ENCODE measurements at places on chromosomes 6 and 20.

DNA sequence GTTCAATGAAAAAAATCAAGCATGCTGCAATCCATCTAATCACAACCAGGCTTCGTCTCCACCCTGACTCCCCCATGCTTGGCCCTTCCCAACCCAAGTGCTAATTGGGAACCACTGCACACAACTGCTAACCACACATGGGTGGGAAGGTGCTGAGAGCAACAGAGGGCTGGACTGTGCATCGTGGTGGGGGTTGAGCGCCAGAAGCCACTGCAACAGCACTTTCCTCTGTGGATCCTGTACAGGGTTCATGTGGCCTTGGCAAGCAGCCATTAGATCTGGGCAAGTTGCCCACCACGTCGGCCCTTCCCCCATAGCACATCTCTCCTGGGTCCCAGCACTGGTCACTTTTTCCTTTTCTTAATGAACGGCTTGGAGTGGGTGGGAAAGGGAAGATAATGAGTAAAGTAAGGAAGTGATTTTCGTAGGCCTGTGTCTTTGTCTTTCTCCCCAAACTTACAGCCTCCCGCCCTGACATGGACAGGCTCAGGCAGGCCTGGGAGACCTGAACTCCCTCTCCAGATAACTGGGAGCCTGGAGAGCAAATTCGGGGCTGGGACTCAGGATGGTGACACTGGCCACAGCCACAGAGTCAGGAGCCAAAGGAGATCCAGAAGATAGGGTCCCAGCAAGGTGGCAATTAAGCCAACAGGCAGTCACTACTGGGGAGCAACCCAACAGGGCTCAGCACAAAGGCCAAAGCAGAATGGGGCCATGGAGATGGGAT, 34.4 kb upstream of the MRPS10 start:
- no peak for DNase-seq

GRCh38 chr6:3355011-3355357, 96.2 kb downstream of the PSMG4 start:
- DNase-seq: no peak

DNA sequence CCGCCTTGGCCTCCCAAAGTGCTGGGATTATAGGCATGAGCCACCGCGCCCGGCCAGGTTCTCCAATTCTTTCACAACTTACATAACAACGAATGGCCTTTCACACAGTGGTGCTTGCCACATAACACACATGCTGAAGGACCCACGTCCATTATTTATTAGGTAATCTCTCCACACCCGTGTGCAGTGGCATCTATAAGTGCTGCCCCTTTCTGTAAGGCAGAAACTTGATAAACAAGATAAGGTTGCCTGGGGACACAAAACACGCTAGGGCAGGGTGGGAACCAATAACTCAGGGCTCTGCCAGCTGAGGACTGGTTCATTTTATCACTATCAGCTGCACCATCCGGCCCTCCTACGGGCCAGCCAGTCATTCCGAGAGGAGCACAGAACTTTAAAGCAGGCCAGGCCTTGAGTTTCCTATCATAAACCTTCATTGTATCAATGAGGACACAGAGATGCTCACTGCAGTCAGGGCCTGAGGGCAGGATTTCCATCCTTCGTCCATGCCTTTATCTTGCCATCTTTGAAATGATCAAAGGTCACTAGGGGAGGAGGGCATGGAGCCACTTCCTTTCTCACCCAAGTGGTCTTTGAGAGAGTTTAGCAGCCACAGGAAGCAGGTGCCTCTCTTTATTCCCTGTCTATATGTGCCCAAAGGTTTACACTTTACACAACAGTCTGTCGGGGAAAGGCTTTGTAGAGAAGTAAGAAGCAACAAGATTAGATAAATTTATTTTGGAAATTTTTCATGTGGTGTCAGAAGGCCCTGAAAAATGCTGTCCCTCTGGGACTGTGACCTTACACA, 37.6 kb downstream of the GPLD1 start:
- no peak for DNase-seq

GRCh38 chr6:43774776-43775534, 4.9 kb downstream of the VEGFA start:
- peak; percentile 30 for DNase-seq

- no peak for DNase-seq
Measured at GRCh38 chr6:17703256-17703694, 3.5 kb downstream of the NUP153 start.

DNA sequence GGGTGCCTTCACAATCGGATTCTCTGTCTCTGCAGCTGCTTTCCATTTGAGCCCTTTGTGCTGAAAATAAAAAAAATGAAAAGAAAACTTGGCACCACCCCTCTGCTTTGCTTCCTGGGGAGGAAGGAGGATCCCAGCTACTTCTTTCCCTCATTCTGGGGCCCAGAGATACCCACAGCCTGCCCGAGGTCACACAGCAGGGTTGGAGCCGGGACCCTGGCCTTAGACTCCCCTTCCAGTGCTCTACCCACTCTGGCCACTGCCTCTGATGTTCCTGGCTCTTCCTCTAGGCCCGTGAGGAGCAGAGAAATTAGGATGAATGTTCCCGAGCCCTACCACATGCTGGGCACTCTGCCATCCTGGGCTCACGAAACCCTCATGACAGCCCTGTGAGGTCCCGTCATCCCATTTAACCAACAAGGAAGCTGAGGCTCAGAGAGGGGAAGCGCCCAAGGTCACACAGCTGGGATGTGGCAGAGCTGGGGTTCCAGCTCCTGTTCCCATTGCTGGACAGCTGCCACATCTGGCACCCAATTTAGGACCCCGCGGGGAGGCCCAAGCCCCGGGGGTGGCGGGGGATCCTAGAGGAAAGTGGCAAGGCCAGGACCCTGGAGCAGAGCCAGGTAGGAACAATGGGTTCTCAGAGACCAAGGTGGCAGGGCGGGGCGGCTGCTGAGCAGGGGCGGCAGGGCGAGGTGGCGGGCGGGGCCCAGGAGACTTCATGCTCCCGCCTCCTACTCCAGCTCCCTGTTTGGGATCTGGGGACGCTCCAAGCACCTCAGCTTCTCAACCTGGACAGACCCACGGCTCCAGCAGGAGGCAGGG, 76.6 kb downstream of the CEBPB start:
- DNase-seq: no peak

GRCh38 chr20:25389401-25389857, 1.2 kb downstream of the ABHD12 start:
- peak; percentile 12 for DNase-seq

GRCh38 chr6:132934496-132934895, 120.1 kb downstream of the RPS12 start:
- no peak for DNase-seq

- no peak for DNase-seq
Measured at GRCh38 chr6:68649669-68650068, 14.6 kb downstream of the ADGRB3 start.

GRCh38 chr20:60026010-60026409, 67.8 kb downstream of the CDH26 start:
- no peak for DNase-seq

- DNase-seq: no peak
Measured at GRCh38 chr6:170037541-170038250, 253.2 kb downstream of the DLL1 start.

- no peak for DNase-seq
Measured at GRCh38 chr6:163772701-163773100, 358.2 kb downstream of the QKI start.

GRCh38 chr6:130431346-130431852, 65.6 kb downstream of the TMEM200A start:
- DNase-seq: no peak

DNA sequence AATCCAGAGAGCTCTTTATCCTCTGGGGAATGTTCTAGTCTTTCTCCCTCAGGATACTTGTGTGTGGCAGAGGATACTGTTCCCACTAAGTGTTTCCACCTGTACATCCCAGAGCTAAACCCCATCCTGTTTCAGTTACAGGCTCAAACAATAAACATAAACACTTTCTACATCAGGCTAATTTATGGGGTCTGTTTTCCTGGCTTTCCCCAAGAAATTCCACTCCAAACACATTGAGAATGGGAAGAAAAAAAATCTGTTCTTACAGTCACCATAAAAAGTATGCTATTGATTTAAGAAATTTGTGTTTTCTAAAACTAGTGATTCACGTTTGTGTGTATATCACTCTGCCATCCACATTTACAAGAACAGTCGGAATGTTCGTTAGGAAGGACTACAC, 293.9 kb upstream of the FOXQ1 start:
- DNase-seq: no peak

DNA sequence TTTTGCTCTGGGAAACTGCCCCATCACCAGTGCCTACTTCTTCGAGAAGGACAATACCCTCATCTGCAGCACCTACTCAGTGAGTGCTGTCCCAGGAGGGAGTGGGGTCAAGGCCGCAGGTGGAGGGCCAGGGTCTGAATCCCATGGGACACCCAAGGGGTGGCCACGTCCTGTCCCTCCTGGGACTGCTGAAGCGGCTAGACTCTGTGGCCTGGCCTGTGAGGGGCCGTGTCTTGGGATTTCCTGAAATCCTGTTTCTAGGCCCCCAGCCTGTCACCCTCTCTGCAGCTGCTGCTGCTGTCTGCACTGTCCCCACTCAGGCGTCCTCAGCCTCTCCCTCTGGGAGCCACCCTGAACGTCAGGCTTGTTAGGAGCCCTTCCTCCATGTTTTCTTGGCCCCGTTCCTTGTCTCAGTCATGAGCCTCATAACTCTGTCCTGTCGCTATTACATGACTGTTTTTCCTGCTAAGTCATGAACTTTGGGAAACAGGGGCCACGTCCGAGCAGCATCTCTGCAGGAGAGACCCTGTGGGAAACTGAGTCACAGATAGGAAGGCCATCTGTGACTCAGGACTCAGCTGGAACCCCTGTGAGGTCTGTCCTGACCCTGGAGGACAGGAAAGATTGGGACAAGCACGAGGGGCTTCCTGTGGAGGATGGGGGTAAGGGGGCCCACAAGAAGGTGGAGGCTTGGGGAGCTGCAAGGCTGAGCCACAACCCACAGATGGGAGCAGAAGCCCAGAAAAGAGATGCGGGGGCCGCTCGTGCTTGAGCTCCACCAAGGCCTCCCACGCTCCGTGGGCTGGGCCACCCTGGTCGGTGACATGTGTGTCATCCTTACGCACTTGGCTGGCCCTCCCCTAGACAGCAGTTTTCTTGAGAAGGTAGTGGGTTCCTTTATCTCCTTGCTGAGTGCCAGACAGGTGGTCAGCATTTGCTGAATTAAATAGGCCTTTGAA, 49.9 kb downstream of the EFCAB8 start:
- DNase-seq: no peak

DNA sequence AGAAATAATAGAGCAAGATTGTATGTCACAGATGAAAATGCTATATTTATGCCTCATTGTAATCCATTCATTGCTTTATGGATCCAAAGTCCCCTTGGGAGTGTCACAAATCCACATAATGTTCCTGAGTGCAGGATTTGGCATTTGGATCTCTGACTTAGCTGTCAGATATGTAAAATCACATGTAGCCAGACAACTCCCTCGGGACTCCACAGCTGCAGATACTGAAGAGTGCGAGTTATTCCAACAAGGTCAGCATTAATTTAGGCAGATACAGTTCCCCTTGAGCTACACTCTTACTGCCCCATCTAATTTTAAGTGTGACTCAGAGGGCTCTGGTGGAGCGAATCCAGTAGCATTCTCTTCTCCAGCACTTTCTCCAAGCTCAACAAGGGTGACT, 433.2 kb downstream of the CD83 start:
- no peak for DNase-seq

DNA sequence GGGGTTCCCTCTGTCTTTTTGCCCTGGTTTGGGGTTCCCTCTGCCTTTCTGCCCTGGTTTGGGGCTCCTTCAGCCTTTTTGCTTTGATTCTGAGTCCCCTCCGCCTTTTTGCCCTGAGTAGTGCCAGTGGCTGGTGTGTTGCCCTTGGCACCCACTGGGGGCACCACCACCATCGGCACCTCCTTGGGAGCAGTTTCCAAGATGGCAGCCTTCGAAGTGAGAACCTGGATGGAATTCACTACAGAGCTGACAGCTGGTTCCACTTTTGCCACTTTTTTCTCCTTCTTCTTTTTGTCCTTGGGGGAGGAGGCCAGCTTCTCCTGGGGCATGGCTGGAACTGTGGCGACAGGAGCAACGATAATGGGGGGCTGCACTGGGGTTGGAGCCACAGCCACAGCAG, 22.2 kb downstream of the RRBP1 start:
- no peak for DNase-seq

- no peak for DNase-seq
Measured at GRCh38 chr20:18908109-18908508, 94.5 kb downstream of the SCP2D1 start.

Data from midbrain (tissue), 1 donor.